ENCODE measurements at places on chromosomes 7 and 10.

- no peak for DNase-seq
These were observed 1256.1 kb upstream of the LRRN3 start for GRCh38 chr7:109834851-109835250.

DNA sequence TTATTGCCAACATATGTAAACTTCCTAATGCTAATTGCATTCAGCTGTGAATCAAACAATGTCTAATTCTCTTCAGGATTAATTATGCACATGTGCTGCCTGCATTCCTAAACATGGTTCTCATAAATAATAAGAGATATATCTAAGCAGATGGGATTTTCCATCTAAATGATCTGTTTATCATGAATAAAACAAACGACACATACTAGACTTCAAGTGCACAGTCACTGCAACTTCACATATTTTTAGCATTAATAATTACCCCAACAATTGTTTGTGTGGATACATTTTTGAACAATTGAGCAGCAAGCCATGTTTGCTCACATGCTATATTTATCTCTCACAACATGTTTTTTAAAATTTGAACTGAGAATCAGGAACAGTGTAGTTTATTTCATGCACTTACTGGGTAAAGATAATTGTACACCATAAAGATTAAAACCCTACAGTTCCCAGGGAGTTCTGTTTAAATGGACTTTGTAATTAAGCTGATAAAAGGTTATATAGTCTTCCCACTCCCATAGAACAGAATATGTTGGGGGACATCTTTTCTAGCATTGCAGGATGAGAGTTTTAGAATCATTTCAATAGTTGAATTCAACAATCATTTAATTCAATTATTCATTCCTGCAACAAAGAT, 378.5 kb downstream of the MDFIC start:
- DNase-seq, result no peak

DNA sequence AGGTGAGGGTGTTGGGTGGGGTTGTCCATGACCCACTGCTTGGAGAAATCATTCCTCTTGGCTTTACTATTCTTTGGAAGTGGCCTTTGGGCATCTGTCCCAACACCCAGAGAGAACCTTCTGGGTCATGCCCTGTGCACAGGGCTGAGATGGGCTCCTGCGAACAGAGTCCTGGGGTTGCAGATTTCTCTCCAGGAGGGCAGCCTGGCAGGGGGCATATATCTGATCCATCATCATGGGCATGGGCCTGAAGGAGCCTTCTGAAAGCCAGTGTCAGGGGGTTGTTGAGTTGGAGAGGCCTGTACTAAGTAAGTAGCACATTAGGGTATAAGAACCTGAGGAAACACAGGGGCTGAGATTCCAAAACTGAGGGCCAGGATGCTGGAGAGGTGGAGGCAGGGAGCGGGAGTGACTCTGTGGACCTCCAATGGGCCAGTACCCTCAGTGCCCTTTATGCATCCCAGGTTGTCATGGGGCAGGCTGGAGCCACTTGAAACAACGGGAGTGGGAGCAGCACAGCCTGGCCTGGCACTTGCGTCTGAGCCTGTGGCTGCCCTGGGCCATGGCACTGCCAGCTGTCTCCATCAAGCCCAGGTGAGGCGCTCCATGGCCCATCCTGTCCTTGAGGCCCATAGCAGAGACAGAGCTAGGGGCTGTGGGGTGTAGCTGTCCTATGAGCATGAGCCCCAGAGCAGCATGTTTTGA, 203.7 kb downstream of the GRID1 start:
- DNase-seq, result no peak

- DNase-seq, result no peak
These were observed 14.6 kb upstream of the KIFBP start for GRCh38 chr10:68973975-68974374.

DNA sequence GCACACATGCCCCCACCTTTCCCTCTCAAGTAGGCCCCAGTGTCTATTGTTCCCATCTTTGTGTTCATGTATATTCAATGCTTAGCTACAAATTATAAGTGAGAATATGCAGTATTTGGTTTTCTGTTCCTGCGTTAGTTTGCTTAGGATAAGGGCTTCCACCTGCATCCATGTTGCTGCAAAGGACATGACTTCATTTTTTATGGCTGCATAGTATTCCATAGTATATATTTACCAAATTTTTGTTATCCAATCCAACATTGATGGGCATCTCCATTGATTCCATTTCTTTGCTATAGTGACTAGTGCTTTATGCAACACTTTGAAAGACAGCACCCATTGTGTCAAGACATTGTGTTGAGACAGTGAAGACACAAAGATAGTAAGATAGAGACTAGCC, 19.0 kb upstream of the ABCB4 start:
- DNase-seq, result no peak

DNA sequence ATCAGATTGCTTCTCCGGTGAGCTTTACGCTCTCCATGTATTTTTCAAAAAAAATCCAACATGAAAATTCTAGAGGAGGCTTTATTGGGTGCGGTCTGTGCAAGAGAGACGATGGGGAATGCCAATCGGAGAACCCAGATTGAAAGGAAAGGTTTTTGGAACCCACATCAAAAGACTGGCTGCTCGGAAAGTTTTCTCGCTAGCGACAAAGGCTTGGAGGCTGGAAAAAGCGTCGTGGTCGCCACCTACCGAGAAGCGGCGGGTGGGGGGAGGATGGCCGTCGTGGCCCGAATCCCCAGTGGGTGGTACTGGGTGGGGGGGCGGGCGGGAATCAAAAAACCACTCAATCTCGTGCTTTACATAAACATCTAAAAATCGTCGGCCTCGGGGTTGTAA, 1.1 kb upstream of the GTF2I start:
- no peak for DNase-seq
